ENCODE measurements at places on chromosomes 7 and 10.

DNA sequence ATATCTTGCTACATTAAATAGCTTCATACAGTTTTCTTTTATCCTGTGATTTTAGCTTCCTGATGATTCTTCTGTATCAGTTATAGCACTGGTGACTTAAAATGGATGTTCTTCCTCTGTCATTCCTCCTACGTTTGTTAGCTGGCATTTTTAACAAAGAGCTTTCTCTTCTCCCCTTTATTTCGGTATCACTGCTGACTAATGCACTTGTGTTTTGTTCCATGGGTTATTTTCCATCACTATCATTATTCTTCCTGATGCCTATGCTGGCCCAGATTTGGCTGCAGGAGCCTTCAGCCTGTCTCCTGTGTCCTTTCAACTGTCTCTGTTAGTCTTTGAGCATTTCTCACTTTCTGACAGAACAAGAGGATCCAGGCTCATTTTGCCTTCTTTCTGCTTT is 13.1 kb downstream of the BMS1 start:
- no peak for DNase-seq

DNA sequence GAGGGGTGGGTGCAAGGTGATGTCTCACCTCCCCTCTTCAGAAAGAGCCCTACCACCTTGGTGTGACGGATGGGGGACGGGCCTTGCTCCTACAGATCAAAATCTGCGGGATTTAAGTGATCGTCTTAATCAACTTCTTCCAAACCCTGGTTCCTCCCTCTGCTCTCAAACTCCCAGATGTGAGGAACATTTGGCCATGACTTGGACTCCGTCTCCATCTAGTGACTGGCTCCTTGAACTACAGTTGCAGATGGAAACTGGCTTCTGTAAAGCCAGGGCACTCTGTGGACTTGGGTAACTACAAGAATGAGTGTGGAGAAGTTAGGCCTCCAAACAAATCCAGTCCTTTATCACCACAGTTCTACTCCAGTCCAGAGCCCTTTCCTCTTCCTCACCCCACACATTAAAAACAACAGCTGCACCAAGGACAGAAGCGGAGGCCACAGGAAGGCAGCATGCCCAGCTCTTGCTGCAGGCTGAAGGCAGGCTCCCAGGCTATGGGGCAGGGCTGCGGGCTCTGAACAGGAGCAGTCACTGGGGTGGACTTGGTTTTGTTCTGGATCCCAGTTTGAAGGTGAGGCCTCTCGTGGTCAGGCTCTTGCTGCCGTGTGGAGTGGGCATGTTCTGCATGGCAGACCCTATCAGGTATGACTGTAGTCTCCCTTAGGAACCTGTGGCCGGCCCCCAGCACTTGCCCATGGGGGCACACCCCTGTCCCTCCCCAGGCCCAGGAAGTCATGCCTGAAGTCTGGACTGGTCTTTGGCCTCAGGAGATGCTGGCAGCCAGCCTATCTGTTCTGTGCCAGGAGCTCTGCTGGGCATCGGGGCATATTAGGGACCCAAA is 79.4 kb downstream of the VWC2 start:
- DNase-seq = peak; percentile 51

- DNase-seq = no peak
Measured at GRCh38 chr10:84173501-84173929, at the start of gene GPR15LG. TSS of gene GPR15LG (plus strand) at chr10:84173801. CDS start at chr10:84173852, 51 bp downstream.

- DNase-seq = no peak
Measured at GRCh38 chr7:45601094-45601493, 26.9 kb downstream of the ADCY1 start.

- DNase-seq = no peak
Measured at GRCh38 chr10:114914560-114914959, 23.4 kb upstream of the TRUB1 start.

DNA sequence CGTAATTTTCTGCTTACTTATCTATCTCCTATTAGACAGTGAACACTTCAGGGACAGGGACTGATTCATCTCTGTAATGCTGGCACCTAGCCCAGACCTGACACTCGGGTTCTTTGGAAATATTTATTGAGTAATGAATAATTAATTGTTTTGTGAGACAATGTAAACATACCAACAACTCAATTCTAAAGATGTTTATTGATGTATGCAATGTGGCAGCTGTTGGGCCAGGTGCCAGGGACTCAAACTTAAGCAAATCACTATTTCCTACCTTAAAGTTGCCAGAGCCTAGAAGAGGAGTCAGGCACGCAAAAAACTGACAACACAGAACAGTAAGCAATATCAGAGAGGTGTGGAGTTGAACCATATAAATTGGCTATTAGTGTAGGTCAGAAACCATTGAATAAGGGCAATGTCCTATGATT is 63.6 kb upstream of the BMPER start:
- peak; percentile 83 for DNase-seq

DNA sequence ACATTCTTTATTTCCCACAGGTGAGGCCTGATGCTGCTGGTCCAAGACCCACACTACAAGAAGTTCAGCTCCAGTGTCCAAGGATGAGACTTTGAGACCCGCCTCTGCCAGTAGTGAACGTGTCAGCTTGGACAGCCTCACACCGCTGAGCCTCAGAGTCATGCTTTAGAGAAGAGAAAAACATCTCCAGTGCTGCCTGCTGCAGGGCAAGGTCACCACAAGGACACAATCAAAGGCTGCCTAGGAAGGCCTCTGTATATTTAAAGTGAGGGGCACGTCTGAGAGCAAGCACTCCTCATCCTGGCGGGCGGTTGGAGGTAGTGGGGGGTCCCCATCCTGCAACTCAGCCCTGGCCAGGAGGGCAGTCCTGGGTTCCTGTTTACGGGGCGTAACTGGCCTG is 19.3 kb downstream of the FGFR2 start:
- no peak for DNase-seq

DNA sequence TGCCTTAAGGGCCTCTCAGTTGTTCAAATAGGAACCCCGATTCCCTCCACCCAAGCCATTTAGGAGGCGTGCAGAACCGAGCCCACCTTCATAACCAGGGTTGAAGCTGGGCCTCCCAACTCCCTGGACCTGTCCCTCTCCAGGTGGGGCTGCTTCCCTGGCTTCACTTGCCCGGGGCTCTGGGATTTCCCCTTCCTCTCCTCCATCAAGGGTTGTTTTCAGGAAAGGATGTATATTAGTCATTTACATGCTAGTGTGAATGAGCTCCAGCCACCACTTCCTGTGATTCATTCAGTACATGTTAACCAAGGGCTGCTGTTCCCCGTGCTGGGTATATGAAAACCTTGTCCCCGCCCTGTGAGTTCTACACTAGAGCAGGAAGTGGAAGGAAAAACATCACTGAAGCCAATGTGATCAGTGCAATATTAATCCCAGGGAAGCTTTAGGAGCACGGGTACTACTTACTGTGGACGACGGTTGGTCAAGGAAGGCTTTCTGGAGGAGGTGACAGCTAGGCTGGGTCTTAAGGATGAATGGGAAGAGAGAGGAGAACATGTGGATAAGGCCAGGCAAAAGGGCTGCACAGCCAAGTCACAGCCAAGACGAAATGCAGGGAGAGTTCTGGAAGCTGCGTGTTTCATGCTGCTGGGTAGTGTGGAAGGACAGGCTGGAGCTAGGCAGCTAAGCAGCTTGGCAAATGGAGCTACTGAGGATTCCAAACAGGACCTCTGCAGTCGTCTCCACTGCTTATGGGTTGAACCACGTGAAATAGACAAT is 150.1 kb upstream of the SHH start:
- DNase-seq = no peak

DNA sequence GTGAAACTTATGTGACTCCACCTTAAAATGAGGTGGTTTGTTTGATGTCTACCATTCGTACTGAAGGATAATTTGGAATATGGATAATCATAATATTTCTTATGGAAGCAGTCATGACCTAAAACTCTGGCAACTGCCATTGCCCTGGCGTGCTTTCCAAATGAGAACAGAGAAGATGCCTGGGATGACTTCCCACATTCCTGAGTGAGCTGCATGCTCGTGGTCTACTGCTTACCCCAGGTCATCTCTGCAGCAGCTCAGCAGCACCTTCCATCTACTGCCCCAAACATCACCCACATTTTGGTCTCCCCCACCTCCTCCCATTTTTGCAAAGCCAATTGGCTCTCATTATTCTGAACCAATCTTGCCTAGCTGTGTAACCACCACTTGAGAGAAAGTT is 40.1 kb downstream of the LYZL1 start:
- no peak for DNase-seq

GRCh38 chr7:106071356-106071998 is 40.6 kb downstream of the SYPL1 start:
- DNase-seq = no peak

DNA sequence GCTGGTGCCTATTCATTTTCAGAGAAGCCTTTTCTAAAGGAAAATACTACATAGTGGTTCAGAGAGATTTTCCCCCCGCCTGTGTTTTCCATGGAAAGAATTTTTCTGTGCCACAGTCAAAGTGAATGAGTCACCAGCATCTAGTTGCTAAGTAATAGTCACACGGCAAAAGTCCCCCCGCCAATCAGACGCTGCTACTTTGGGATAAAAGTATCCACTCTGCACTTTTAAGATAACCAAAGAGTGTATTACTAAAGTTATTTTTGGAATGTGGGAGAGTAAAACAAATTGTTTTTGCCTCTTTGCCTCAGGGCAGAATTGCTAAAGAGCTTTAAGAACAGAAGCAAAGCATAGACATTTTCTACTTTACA is 23.5 kb downstream of the ABLIM1 start:
- no peak for DNase-seq

DNA sequence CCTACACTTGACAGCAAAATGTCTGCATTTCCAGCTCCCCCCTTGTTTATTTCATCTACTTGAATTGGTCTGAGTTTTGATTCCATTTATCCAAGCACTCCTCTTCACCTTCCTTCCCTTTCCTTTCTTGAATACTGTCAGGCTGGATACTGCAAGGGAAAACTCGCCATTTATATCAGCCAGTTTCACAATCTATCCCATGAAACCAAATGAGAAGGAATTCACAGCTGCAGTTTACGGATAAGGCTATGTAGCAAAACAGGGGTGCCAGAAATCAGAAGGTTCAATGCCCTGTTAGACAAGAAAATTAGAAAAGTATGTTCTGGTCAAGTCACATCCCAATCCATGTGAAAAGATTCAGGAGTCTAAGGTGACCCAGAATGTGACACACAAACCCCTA is 28.1 kb downstream of the CCDC6 start:
- DNase-seq = no peak

GRCh38 chr7:77242554-77242953 is 42.9 kb upstream of the FGL2 start:
- no peak for DNase-seq

DNA sequence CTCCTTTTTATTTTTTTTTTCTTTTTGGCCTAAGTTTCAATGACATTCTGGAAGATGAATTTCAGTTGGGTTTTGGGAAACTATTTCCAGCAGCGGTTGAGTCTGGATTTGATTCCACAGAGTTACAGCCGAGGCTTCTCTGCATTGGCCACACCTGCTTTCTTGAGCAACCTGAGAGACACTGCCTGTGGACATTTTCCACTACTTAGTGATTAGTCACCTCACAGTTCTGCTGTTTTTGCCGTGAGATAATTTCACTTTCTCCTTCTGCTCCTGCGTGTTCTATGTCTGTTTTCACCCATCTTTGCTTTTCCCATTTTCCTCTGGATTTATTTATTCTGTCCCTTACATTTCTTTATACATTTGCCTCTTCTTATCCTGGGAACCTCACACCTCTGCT is 243.0 kb downstream of the BICC1 start:
- DNase-seq = no peak

DNA sequence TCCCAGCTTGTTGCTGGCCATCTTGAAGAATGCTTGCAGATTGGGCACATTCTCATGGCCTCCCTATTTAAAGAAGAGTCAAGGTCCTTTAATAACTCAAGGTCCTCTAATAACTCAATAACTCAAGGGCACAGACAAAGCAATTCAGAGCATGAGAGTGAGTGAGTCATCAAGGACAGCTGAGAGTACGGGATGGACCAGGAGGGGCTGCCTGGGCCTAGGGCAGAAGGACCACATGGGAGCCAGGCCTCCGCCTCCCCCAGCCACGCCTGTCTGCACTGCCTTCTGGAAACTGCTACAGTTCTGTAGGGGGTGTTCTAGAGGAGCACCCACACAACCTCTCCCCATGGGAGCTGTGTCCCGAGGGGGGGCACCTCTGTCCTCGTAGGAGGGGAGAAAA is 48.9 kb downstream of the ZNF503 start:
- no peak for DNase-seq

DNA sequence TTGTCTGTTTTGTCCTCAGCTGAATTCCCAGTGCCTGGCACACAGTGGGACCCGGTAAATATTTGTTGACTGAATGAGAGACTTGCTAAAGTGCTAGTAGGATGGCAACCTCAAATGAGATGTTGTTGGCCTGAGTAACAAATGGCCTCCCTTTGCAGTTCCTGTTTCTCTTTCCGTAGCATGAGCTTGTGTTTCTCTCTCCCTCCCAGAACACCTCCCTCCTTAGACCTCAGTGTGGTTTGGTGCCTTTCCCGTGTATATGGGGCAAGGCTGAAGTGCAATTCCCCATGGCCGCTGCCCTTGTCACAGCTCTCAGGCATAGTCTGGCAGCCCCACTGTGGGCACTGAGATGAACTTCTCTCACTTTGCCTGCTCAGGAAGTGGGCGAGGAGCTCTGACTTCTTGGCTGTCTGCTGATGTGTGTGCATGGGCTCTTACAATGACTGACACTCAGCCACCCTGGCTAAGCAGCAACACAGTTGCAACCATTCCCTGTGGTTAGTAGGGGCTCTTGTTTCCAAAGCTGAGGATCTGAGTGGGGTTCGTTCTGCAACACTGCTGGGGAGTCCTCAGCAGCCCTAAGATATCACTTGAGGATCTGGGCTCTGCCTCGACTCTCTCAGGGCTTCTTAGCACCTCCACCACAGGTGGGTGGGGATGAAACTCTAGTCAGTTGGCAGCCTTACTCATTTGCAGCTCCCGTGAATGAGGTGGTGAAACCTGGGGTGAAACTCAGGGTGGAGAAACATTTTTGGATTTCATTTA is 136.1 kb downstream of the ICA1 start:
- DNase-seq = no peak

- DNase-seq = peak; percentile 25
Measured at GRCh38 chr7:14583518-14583917, 319.0 kb downstream of the DGKB start.

DNA sequence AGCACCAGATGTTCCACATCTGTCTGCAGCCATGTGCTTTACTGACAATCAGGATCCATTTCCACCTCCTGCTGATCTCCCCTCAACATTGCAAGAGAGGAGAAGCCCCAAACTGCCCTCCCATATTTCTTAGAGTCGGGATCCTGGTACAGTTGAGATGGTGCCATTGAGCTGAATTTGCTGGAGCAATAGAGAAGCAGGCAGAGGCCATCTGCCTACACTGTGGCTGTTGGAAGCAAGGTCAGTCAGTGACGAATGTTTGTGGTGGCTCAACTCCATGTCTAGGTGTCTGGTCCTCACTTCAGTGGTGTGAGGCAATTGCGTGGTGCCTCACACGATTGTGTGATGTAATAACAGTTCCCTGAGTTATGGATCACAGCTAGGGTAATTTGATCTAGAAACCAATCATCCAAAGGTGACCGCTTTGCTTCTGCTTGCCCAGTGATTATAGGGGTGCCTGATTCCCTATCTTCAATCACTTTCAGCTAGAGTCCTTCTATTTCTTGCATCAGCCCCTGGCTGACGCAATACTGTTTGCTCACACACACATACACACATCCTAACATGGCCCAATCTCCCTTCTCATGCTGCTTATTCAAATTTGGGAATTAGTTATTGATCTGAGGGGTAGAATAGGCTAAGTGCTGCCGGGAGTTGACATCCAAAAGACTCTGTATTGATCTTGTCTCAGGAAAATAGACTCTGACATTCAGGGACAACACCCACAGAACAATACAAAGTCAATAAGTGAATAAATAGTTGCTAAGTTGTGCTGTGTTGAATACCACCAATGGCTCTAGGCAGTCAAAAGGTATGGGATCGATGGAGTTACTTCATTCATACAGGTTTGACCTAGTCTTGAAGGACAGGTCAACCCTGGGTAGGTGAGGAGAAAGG is 46.1 kb upstream of the SLC35B4 start:
- no peak for DNase-seq

- DNase-seq = no peak
Measured at GRCh38 chr7:132177708-132178401, 398.4 kb downstream of the PLXNA4 start.

Measured in NCI-H748 treated with DMSO at 0.1 percent for 48 hours (cell line).